ENCODE measurements at places on chromosomes 11 and 22. TPM values are rescaled to one million over a fixed set of nuclear protein-coding genes. Genes with fewer than 3 reads are reported as not detected.

DNA sequence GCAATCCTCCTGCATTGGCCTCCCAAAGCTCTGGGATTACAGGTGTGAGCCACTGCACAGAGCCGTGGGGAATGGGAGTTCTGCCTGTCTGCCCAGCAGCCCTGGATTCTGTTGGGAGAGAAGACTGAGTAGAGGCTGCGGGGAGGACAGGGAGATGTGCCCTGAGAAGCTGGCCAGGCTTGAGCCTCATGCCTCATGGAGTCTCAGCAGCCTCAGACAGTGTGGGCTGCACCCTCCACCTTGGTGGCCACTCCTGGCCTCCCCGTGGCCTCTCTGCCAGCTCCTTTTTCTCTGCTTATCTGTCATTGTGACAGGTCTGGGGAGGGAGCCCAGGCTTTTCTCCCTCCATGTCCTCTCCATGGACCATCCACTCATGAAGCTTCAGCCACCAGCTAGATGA lies 43.2 kb downstream of the DKK3 start:
- DNase-seq, result no peak

DNA sequence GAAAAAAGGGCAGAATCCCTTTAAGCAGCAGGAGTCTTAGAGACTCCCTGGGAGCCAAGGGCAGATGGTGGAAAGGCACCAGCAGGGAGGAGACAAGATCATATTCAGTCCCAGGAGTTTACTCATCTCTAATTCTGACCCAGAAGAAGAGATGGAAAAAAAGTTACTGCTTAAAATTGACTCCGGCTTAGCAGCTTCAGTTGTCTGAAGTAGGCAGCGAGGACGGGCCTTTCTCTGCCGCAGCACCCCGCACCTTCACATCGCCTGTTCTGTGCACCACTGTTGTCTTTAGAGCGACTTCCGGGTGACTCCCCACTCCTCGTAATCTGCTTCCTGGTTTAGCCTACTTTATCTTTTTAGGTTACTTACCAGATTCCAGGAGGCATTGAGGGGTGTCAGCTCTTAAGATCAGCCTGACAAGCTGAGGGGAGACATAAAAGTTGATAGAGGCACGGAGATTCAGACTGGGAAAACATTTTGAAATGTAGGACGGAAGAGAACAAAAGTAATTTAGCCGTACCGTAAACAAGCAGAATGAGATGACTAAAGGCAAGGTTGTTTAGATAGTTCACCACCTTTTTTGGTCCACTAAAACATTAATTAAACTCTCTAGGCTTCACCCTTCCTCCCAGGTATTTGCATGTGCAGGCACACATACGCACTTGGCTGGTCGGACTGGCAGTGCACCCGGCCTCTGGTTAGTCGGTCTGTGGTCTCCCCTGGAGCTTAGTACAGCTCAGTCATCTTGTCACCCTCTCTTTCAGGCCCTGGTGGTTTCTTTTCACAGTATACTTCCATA lies 74.3 kb downstream of the CECR2 start:
- no peak for DNase-seq

DNA sequence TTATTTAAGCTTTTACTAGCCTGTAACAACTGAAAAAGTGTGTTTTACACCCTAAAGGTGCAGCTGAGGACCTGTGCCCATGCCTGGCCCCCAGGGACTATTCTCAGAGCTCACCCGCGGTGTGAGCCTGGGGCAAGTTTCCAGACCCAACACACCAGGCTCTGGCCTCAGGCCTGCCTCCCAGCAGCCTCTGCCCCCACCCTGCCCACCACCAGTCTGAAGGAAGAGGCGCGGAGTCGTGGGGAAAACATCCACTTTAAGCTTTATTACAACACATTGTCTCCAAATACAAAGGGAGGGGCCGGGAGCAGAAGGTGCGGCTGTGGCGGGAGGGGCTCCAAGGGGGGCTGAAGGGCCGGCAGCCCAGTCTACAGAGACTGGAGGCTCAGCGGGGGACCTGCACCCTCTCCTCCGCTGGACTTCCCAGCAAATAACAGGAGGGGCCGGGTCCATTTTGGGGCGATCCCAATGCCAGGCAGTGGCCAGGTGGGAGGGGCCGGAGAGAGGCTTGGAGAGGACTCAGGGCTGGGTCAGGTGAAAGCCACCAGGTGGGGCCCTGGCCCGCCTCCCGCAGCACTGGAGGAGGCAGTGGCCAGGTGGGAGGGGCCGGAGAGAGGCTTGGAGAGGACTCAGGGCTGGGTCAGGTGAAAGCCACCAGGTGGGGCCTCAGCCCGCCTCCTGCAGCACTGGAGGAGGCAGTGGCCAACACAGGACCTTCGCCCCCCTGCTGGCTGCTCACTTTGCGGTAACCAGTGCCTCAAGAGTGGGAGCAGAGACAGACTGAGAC lies 18.1 kb downstream of the DUSP8 start:
- no peak for DNase-seq

DNA sequence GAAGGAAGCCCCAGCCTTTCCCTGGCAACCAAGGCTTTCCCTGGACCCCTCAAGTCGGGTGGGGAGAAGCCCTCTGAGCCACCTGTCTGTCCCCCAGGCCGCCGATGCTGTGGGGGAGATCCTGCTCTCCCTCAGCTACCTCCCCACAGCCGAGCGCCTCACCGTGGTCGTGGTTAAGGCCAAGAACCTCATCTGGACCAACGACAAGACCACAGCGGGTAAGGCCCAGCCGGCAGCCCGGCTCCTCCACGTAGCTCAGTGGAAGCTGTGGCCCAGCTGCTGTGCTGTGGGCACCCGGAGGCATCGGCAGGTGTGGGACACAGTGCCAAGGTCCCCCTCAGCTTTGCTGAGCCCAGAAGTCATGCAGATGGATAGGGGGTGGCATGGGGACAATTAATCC lies 12.2 kb upstream of the RHOD start:
- DNase-seq, result no peak

FOSL1 gene
- total RNA-seq, result 10.5 TPM

GRCh38 chr22:46377525-46378425 lies 42.3 kb downstream of the TRMU start:
- DNase-seq, result no peak

- DNase-seq, result peak; percentile 51
Observed at GRCh38 chr22:38766076-38766777, 10.4 kb upstream of the SUN2 start.

DNA sequence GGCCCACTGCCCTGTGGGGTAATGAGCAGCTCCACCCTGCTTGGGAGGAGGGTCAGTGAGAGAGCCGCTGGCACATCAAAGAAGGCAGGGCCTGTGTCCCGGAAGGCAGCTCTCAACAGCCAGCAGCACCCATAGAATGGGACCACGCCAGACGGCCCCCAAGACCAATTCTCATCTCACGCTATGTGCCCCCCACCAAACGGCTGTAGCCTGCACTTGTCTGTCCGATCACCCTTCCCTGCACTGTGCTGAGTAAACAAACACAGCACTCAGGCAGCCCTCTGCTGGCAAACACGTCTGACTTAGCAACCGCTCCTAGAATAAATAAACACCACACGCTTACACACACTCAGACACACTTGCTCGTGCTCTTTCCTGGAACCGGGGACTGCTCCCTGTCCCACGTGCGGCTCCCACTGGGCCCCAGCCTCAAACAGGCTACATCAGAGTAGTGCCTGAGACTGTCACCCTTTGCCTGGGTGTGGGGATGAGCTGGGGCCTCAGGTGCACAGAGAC lies 53.2 kb upstream of the CDON start:
- DNase-seq, result peak; percentile 44

- no peak for DNase-seq
Observed at GRCh38 chr11:6771926-6772893, at the start of gene OR2AG2. TSS of gene OR2AG2 (minus strand) at chr11:6771976. CDS start at chr11:6768957, 3,019 bp downstream.

CABP7 gene
- not detected for total RNA-seq

DNA sequence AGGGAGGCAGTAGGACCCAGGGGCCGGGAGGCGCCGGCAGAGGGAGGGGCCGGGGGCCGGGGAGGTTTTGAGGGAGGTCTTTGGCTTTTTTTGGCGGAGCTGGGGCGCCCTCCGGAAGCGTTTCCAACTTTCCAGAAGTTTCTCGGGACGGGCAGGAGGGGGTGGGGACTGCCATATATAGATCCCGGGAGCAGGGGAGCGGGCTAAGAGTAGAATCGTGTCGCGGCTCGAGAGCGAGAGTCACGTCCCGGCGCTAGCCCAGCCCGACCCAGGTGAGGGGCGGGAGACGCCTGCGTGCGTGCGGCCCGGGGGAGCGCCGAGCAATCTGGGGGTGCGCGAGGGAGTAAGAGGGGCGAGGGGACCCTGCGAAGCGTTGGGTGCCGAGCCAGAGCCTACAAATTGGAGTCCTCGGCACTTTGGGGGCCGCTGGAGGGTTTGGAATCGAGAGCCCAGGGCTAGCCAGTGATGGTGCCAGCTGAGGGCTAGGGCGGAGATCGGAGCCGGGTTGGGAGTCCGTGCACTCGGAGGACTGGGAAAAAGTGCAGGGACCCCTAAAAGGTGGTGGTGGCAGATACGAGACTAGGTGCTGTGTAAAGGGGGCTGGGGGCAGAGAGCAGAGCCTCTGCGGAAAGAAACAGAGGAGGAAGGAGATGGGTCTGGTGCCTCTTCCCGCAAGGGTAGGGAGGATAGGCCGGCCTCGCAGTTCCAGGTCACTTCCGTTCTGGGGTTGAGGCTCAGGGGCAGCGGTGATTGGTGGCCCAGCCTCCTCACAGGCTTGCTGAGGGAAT lies at the start of gene SERPINH1:
TSS of gene SERPINH1 (plus strand) at position 206 of the 788 bp plus-strand sequence. CDS start 4,097 bp downstream, outside the sequence.
- DNase-seq, result no peak

DNA sequence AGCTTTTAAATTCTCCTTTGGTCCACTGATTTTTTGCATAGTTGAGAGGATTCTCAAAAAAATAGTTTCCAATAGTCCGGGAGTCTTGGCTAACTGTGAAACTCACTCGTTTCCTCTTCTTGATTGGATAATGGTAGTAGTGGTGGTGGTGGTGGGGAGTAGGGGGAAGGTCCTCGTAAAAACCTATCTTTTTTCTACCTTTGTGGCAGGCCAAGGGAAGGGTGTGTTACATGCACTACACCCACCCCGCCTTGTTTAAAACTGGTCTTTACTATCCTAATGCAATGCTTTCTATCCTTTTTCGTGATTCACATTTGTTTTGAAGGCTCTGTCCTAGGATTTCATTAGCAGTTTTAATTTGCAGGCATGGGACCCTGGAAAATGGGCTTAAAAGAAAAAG lies 4.8 kb downstream of the TEAD1 start:
- no peak for DNase-seq

DNA sequence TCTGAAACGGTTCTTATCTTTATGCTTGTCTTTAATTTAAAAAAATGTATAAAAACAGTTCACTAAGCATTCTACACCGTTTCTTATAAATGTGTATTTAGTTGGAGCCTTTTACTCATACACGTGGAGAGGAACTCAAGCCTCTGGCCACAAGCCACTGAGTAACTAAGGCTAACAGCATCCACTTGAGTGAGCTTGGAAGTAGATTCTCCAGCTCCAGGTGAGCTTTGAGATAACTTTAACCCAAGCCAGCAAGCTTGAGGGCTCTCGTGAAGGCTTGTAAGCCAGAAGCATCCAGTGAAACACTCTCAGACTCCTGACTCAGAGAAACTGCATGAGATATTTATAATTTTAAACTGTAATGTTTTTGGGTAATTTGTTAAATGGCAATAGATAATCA lies 82.6 kb downstream of the ARHGAP20 start:
- DNase-seq, result no peak

GRCh38 chr11:121648306-121648705 lies 195.5 kb upstream of the SORL1-AS1 start:
- DNase-seq, result no peak

GLYAT gene
- 3.5 TPM for total RNA-seq
